ENCODE measurements at places on chromosomes 7 and 10.

DNA sequence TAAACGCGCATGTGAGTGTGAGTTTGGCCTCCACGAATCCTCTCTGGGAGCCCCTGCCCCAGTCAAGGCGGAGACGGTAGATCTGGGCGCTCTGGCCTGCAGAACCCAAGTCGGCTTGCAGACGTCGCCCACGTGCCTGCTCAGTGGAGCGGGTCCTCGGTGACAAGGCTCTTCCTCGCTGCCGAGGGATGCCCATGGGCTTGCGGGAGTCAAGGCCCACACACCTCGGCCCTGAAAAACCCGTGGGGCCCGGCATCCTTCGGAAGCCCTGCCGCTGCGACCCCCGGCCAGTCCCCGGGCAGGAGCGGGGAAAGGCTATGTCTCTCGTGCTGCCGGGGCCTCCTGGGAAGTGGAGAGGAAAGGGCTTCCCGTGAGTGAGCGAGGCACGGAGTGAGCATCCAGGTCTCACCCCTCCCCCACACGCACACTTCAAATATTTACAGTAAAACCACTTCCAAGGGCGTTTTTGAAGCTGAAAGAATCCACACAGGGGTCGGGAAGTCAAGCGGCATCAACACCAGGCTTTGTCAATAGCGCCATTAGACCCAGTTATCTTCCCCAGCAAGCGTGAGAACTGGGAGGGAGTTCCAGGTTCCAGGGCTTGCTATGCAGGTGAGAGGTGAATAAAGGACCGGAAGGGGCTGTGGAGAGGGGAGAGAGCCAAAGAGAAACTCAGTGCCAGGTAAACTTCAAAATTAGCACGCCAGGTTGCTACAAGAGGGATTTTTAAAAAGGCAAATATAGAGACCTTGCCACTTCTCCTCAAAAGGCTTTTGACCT is 1.1 kb upstream of the MNX1 start:
- no peak for DNase-seq

- no peak for DNase-seq
Observed at GRCh38 chr7:122706836-122707235, 4.1 kb upstream of the RNF148 start.

DNA sequence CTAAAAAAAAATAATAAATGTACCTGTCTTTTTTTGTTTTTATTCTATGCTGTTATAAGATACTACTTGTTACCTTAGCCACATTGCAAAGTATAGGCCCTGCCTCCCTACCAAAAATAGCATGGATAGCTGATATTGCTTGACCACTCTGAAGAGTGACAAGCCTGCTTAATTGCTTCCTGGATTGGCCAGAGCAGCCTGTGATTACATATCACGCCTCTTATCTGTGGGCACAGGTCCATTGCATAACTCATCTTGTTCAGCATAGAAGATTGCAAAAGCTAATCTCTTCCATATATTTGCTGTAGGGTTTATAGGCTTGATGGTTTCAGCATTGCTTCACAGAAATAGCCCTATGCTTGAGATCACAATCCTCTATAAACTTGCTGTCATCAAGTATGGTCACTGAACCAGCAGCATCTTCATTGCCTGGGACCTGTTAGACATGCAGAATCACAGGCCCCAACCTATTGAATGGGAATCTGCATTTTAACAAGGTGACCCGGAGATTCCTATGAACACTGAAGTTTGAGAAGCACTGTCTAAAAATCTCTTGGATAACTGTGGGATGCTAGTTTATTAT is 280.8 kb upstream of the CDC14C start:
- no peak for DNase-seq

GRCh38 chr10:110872984-110873923 is 1.5 kb downstream of the PDCD4 start:
- no peak for DNase-seq

DNA sequence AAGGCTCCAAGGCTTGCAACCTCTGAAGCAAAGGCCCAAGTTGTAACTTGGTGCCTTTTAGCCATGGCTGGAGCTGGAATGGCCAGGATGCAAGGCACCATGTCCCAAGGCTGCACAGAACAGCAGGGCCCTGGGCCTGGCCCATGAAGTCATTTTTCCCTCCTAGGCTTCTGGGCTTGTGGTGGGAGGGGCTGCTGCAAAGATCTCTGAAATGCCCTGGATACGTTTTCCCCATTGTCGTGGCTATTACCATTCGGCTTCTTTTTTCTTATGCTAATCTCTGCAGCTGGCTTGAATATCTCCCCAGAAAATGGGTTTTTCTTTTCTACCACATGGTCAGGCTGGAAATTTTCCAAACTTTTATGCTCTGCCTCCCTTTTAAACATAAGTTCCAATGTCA is 234.2 kb downstream of the CDK14 start:
- DNase-seq = no peak

DNA sequence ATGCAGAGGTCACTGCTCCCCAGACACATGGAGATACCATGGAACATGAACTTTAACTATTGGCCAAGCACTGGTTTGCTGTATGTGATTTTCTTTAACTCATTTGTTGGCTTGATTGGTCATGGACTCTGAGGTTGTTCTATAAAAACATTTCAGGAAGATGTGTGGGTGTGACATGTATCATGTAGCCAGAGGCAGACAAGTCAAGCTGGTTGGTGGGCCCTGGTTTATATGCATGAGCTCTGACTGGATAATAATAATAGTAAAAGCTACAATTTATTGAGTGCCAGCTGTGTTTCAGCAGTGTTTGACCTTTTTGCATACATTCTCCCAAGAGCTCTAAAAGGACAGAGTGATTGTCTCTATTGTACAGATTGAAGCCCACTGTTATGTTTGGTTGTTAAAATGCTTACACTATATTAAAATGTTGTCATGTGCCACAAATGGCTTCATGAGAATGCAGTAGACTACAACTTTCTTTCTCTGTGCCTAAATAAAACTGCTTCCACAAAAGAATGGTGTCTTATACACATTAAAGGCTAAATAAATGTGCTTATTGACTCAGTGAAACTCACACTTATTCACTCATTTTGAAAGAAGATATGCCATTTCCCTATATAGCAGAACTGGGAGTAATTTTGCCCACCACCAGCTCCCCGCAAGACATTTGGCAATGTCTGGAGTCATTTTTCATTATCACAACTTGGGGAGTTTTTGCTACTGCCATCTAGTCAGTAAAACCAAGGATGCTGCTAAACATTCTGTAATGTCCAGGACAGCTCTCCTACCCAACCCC is 243.6 kb upstream of the NFE2L3 start:
- no peak for DNase-seq

DNA sequence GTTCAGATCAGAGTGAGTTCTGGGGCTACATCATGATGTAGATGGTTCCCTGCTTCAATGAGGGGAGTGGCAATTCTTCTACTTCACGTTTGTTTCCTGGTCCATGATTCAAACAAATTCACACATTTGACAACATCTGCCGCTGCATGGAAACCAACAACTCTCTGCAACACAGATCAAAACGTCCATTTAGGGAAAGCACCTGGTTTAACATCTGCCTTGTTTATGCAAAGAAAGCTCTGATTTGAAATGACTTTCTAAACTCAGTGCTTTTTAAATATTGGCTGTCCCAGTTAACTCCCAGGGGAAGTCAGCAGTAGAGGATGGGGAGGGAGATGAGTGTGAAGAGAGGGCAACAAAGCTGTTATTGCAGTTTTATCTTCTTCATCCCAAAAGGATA is 93.8 kb downstream of the GAD2 start:
- no peak for DNase-seq
